NCI-H524 (cell line): ENCODE measurements at places on chromosomes 1 and 21.

DNA sequence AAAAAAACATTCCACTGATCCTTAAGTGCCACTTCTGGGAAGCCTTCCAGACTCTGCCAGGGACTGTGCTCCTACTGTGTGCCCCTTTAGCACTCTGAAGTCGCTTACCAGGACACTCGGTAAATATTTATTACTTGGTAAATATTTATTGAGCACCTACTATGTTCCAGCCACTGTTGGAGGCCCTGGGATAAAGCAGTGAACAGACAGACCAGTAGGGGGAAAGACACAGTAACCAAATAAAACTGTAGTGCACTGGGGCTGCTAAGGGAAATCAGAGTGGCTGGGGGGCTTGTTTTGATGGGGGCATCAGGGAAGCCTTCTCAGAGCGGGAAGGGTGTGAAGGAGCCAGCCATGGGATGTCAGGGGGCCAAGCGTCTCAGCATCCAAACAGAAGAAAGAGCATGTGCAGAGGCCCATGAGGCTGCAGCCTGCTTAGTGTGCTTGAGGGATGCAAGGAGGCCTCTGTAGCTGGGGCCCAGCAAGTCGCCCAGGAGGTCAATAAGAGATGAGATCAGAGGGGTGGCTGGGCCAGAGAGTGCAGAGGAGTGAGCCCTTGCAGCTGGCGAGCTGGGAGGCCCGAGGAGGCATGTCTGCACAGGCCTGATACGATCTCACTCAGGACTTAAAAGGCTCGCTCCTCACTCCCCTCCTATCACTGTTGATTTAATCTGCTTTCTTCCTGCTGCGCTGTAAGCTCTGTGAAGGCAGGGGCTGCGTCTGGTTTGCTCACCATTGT is 28.6 kb downstream of the KAZN start:
- peak; percentile 38 for DNase-seq

DNA sequence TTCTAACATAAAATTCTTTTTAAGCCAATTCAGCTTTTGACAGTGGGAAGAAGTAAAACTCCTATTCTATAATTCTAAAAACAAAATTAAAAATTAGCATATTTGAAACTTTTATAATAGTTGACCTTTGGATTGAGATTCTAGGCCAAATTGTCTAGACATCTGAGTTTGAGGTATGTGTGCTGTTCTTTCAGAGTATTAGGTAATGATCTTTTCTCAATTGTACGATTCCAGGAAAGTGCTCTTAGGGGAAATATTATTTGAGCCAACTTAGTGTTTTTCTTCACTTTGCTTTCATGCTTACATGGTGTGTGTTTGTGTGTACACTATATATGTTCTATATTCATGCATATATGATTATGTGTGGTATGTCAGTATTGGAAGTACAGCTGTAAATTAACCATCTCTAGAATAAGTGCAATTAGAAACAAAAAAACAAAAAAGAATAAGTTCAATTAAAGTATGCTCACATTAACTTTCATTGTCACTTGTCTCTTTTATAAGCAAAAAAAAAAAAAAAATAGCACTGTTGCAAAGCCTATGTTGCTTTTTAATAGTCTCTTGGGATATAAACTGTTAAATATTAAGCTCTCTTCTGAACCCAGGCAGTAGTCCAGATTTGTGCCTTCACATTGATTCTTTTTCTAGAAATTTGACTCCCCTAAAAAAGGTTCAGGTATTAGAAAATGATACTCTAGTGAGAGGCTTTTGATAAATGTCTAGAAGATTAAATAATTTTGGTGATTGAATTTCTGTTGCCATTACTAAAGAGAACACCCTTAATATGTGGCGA is 132.2 kb downstream of the ATP5PO start:
- no peak for DNase-seq

GRCh38 chr1:10881046-10881445 is 84.6 kb upstream of the CASZ1 start:
- no peak for DNase-seq

GRCh38 chr1:233082778-233083550 is 132.6 kb downstream of the NTPCR start:
- no peak for DNase-seq

GRCh38 chr1:57214951-57215575 is 208.8 kb downstream of the DAB1 start:
- DNase-seq: no peak
